Epithelial cell of prostate (primary cell): ENCODE measurements at places on chromosomes 6 and 20.
A peak's percentile ranks its signal among the peaks of the same experiment; 100 is the strongest.

- DNase-seq, result peak; percentile 99
Observed at GRCh38 chr6:143397227-143398222, 53.0 kb downstream of the ADAT2 start.

DNA sequence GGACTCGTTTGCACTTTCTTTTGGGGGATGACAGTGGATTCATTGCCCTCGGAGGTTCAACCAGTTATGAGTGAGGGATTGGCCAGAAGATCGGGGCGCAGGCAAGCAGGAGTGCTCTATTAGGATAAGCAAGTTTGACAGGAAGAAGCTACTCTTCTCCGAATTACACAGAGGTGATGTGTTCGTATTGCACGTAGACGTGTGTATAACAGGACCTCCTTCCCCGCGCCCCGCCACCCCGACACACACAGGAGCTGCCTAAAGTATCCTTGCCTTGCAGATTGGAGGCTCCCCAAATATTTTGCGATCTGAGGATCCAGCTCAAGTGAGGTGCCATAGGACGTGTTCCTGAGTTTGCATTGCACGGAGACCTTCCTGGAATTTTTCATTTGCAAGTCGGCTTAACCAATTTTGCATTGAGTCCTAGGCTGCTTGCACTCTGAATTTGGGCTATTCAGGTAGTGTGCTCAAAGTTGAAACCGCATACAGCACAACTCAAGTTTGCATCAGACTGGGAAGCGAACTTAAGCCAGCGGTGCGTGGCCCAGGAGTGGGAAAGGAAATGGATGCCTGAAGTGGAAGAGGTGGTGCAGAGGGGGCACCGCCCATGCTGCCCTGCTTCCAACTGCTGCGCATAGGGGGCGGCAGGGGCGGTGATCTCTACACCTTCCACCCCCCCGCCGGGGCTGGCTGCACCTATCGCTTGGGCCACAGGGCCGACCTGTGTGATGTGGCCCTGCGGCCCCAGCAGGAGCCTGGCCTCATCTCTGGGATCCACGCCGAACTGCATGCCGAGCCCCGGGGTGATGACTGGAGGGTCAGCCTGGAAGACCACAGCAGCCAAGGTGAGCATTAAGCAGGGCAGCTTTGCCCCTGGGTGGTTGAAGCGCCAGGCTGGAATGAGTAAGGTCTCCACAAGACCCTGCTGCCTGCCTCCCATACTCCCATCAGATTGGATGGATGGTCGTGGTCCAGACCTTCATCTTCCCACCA is 770 bp downstream of the TCF19 start:
- no peak for DNase-seq

DNA sequence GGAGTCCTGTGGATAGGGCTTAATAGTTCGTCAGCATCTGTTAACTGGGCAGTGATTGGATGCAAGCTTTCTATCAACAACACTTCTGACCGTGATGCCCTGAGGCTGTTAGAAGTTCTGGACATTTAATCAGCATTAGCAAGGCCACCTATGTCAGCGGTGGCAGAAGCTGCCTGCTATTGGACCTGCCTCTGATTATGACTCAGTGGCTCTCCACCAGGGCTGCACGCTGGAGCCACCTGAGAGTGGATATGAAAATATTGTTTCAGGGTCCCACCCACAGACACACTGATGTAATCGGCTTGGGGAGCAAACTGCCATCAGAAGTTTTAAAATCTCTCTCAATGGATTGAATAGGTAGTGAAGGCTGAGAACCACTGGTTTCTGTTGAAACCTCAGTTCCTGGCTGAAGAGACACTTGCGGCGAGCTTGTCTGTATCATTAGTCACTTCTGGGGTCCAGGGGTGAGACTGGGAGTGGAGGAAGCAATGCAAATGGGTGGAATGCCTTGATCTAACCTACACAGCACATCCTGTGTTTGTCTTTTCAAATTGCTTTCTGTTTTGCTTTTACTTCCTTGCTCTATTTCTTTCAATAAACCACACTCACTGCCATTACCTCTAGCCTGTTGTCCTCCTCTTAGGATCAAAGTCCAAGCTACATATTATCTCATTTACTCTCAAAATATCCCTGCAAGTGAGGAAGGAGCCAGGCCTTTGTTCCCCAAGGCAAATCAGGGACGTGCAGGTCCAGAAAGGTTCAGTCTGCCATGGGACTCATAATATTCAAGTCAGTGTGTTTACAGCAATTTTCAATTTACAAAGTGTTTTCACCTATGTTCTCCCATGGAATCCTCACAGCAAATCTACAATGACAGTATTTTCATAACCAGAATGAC is 4.2 kb downstream of the CLIC5 start:
- DNase-seq, result no peak

DNA sequence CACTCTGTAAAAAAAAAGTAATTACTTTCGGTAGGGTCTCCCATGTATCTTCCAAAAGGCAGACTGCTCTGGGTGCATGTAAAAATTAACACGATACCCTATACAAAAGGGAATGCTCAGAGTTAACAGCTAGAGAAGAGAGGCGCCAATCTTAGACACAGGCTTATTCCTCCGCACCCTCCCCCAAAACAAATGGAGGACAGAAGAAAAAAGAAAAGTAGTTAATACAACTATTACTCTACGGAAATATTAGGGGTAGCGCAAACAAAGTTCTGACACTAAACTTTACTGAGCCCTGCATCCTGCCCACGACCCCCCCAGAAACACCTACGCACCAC is 331 bp upstream of the UFL1 start:
- DNase-seq, result no peak

DNA sequence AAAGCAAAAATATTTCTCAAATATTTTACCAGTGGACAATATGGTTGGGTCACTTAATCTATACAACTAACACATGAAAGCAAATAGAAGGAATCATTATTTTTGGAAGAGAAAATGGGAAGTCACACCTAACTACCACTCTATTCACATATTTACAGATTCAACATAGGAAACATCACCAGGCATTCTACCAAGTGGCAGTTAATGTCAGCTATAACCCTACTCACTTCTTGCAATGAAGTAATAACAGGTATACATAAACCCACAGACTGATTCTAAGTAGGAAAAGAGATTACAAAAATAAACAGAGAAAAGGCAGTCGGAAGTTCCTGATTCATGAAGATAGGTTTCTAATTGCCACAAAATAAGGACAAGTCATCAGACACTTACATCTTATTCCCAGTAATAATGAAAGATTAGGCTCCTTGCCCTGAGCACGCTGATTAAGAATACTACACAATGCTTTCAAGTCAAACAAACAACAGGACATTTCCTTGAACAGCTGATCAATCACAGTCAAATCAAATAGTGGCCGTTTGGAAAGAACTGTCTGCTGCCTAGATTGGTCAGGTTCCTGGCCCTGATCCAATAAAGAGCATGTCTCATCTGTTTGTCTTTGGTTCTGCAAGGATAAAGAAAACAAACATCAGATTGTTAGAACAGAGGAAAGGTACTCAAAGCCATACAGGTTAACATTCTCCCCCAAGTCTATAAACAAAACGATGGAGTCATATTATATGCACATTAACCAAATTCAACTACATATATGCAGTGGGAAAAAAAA is 79.2 kb upstream of the PLN start:
- DNase-seq, result peak; percentile 24

- DNase-seq, result no peak
Observed at GRCh38 chr6:15244620-15245360, 1.1 kb upstream of the JARID2 start.

- no peak for DNase-seq
Observed at GRCh38 chr6:108039681-108040080, 34.9 kb downstream of the OSTM1 start.

DNA sequence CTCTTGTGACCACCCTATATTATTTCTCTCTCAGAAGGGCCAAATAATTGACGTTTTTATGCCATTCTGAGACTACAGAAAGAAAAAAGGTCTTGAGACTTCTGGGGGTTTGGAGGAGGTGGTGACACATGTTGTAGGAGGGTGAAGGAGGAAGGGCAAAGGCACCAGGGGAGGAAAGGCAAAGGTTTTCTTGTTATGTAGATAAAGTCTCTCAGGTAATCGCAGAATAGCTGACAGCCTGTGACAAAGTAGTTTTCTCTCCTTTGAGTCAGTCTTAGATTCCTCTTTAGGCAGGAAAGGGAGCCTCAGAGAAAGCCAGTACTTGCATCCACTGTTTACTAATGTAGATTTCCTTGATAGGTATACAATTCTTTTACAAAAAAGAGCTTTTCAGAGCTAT is 23.6 kb downstream of the OR2B2 start:
- DNase-seq, result no peak

DNA sequence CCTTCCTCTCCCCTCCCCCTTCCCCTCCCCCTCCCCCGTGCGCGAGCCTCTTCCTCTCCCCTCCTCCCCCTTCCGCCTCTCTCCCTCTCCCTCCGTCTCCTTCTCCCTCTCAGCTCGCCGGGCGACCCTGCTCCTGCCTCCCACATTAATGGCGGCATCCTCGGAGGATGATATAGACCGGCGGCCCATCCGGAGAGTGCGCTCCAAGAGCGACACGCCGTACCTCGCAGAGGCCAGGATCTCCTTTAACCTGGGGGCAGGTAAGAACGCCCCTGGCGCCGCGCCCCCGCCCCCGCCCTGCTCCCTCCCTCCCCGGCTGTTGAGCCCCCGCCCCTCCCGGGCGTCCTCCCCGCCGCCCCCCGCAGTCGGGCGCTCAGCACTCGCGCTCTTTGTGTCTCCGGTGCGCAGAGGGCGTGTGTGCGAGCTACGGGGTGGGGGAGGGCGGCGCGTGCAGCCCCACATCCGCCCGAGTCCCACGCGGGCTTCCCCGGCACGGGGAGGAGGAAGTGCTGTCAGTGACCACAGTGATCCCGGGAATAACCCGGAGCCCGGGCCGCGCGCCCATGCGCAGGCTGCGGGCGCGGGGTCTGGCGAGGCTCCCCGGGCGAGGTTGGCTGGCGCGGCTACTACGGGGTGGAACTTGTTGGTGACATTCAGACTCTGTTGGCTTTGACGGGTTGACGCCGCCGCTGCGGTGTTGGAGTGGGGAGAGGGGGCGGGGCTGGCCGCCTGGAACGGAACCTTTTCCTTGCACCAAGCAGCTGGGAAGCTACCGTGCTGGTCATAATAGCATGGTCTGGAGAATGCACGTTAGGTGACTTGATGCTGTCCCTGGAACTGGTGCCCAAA is 33.2 kb downstream of the PHACTR1 start:
- DNase-seq, result no peak

DNA sequence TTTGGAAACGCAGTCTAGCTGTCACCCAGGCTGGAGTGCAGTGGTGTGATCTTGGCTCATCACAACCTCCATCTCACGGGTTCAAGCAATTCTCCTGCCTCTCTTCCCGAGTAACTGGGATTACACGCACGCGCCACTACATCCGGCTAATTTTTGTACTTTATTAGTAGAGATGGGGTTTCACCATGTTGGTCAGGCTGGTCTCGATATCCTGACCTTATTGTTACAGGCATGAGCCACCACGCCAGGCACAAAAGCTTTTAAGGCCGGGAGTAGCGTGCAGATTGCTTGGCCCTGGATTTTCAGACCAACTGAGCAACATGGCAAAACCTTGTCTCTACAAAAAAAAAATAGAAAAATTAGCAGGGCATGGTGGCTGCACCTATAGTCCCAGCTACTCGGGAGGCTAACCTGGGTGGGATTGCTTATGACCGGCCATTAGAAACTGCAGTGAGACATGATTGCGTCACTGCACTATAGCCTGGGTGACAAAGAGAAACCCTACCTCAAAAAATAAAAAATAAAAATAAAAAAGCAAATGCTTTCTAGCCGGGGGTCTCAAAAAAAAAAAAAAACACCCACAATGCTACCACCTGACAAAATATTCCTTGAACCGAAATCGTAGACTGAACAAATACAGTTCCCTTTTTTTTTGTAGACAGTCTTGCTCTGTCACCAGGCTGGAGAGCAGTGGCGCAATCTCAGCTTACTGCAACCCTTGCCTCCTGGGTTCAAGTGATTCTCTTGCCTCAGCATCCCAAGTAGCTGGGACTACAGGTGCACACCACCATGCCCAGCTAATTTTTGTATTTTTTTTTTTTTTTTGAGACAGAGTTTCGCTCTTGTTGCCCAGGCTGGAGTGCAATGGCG is 15.0 kb downstream of the RBM39 start:
- DNase-seq, result no peak

DNA sequence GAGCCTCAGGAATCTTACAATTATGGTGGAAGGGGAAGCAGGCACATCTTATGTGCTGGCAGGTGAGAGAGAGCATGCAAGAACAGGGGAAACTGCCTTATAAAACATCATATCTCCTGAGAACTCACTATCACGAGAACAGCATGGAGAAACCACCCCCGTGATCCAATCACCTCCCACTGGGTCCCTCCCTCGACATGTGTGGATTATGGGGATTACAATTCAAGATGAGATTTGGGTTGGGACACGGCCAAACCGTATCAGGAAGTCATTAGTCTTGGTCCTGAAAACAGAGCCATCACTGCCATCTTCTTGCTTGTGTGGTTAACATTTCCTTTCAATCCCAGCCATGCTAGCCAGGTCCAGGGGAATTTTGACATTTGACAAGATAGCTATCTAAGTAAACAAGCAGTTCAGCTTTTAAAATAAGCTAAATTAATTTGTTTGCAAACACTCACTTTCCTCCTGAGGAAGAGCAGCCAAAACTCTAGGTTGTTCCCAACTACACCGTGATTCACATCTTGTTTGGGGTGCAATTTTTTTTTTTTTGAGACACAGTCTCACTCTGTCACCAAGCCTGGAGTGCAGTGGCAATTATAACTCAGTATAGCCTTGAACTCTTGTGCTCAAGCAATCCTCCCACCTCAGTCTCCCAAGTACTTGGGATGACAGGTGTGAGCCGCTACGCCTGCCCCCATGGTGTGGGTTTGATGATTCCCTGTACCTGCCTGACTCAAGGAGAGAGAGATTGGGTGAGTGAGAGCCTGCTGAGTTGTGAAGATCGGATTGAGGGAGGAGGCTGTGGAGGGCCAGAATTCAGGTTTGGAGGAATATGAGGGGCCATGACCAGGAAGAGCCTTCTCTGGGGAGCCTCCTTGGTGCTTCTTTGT is 13.0 kb upstream of the PPP1R14C start:
- DNase-seq, result no peak
